ENCODE measurements at places on chromosomes 12 and 14.

DNA sequence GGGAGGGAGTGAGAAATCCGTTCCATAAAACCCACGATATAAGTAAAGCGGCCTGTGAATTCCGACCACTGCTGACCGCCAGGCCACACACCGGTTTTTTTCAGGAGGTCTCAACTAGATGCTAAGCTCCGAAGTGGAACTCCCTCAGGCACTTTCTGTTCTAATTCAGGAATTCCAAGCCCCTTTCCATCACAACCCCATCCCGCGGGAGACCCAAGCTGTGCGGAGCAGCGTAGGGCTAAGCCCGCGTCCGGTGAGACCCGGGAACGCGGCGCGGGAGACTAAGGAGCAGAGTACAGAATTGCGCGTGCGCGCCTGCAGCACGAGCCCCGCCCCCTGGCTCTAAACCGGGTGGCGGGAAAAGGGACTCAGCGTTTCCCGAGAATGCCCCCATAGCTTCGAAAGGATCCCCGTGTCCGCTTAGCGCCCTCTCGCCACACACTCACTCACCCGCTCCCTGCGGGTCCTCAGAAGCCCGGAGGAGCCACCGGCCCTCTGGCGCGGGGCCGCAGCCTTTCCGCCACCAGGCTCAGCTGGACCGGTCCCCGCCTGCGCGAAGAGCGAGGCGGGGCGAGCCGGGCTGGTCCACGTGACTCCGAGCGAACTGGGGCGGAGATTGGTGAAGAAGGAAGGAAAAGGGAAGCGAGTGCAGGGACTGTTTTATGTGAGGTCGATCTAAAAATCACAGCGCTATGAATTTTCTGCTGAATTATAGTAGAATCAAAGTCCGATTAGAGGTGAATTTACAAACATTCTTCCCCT lies at the start of gene TIMELESS:
TIMELESS (minus strand) TSS at position 567 of the 762 bp plus-strand sequence. CDS start 15,256 bp downstream, outside the sequence.
- peak; percentile 77 for DNase-seq

- no peak for DNase-seq
These were observed 905 bp downstream of the ZNF84 start for GRCh38 chr12:133038118-133038709.

DNA sequence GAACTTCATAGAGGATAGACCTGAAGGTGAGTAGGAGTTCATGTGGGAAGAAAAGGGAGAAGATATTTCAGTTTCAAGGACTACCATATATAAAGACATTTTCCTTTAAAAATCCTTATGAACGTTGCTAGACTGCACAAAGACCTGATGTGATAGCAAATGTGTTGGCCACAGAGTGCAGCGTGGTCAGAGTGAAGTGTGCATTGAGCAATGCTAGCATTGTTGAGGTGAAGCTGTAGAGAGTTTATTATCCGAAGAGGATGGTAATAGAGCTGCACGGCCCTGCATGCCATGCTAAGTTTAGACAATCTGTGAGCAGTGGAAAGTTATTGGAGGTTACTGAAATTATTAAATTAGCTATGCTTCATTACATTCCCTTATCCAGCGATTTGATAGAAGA lies 413.0 kb downstream of the CCDC91 start:
- DNase-seq = no peak

DNA sequence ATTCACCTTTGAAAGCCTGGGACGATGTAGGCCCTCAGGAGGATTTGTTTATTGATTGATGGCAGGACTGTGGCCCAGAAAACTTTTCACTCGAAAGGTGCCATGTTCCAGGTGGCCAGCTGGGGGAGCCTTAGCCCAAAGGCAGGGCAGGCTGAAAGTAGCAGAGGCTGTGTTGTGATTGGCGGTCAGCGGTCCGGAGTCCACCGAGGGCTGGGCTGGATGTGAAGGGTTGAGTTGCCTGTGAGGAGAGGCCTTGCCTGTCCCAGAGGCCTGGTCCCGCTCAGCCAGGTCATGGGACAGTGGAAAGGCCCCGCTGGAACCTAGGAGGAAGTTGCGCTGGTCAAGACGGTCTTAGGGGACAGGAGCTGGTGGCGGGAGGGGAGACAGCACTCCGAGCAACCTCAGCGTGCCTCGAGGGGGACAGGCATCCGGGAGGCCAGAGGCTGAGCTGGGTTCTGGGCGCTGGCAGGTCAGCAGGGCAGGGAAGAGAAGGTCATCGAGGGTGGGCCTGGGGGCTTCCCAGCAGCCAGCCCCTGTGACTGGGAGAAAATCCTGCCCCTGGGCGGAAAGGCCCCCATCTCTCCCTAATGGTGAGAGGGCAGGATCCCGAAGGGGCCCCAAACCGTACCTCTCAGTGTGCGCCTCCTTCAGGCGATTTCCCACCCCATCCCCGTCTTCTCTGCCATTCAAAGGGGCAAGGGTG lies 26.3 kb downstream of the CMA1 start:
- peak; percentile 2 for DNase-seq

DNA sequence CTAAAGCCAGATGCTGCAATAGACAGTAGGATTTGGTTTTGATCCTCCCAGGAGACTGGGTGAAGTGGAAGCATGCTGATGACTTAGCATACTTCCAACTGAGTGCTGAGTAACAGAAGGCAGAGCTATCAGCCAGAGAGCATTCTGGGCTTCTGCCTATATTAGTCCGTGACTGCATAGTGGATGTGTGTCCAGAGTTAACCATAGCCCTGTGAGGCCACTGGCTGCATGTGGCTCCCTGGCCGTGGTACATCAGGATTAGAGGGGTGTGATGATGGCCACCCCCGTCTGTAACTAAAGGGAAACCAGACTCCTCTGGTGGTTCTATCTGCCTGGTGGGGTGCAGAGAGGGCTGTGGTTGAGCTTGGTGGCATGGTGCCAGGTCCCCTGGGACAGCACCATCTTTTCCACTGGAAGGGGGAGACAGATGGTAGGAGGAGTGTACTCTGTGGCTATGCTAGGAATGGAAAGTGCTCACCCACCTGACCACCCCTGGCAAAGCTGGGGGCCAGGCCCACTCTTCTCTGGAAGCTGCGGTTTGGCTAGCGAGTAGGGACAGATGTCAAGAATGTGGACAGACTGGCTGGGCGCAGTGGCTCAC lies 27.4 kb downstream of the ABCD4 start:
- DNase-seq = peak; percentile 99

DNA sequence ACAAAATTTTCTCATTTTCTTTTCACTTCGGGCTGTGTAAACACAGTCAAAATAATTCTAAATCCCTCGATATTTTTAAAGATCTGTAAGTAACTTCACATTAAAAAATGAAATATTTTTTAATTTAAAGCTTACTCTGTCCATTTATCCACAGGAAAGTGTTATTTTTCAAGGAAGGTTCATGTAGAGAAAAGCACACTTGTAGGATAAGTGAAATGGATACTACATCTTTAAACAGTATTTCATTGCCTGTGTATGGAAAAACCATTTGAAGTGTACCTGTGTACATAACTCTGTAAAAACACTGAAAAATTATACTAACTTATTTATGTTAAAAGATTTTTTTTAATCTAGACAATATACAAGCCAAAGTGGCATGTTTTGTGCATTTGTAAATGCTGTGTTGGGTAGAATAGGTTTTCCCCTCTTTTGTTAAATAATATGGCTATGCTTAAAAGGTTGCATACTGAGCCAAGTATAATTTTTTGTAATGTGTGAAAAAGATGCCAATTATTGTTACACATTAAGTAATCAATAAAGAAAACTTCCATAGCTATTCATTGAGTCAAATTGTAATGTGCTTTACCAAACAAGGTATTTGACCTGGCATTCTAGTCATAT lies 4.8 kb downstream of the CDKN1B start:
- peak; percentile 78 for DNase-seq

- DNase-seq = no peak
These were observed 29.0 kb downstream of the ADGRD1 start for GRCh38 chr12:130982565-130983225.

- no peak for DNase-seq
These were observed 23.6 kb downstream of the PPFIBP1 start for GRCh38 chr12:27547592-27547991.

- no peak for DNase-seq
These were observed 70.7 kb downstream of the SUSD6 start for GRCh38 chr14:69682136-69682535.

DNA sequence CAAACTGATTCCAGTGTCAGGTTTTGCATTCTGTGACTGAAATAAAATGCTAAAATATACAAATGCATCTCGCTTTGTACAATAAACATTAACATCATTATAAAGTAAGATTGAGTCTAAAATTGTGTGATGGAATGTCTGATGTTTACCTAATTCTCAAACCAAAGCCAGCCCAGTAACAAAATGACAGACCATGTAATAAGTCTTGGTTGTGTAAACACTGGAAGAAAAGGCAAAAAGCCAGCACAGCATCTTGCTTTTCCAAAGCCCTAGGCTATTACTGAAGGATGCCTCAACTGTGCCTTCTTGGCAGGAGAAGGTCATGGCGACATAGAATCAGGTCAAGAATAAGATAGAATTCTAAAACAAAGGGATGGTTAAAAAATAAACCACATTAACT lies 169.6 kb downstream of the EGLN3 start:
- no peak for DNase-seq

DNA sequence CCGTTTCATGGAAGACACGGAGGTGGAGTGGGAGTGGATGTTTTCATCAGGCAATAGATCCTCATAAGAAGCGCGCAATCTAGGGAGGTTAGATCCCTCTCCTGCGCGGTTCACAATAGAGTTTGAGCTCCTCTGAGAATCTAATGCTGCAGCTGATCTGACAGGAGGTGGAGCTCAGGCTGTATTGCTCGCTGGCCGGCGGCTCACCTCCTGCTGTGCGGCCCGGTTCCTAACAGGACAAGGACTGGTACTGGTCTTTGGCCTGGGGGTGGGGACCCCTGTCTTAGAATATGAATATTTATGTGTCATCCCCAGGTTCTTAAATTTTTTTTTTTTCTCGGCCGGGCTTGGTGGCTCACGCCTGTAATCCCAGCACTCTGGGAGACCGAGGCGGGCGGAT lies 36.7 kb downstream of the PRICKLE1 start:
- no peak for DNase-seq

GRCh38 chr14:27012641-27013040 lies 414.8 kb upstream of the NOVA1 start:
- DNase-seq = no peak

- DNase-seq = no peak
These were observed 70.5 kb upstream of the DAAM1 start for GRCh38 chr14:59117754-59118528.

GRCh38 chr14:36495666-36496065 lies 24.4 kb downstream of the NKX2-1 start:
- DNase-seq = no peak

GRCh38 chr14:22786685-22787084 lies 20.2 kb downstream of the OXA1L start:
- DNase-seq = no peak

GRCh38 chr12:131093971-131094830 lies 140.5 kb downstream of the ADGRD1 start:
- DNase-seq = no peak

DNA sequence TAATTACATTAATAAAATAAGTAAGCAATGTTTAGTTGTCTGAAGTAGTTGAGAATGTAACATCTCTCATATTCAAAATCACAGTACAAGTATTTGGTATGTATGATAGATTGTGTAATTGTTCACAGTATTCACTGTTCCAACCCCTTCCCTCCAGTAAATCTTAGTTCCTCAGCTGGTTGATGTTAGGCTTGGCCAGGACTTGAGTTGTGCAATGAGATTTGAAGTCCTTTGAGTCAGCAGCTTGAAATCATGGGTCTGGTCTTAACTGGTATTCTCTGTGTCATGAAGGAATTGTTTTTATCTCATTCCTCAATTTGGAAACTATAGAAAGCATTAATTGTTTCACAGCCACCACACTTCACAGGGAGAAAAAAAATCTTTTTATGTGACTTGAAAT lies 477.1 kb downstream of the FSCB start:
- DNase-seq = no peak

- DNase-seq = no peak
These were observed 280.3 kb downstream of the ADAMTS20 start for GRCh38 chr12:43271659-43272058.

GRCh38 chr14:76958980-76959710 lies 69.4 kb downstream of the IRF2BPL start:
- DNase-seq = no peak

GRCh38 chr12:44904321-44904720 lies 28.2 kb upstream of the NELL2 start:
- no peak for DNase-seq

GRCh38 chr12:103912069-103912468 lies 18.1 kb upstream of the HSP90B1 start:
- no peak for DNase-seq

DNA sequence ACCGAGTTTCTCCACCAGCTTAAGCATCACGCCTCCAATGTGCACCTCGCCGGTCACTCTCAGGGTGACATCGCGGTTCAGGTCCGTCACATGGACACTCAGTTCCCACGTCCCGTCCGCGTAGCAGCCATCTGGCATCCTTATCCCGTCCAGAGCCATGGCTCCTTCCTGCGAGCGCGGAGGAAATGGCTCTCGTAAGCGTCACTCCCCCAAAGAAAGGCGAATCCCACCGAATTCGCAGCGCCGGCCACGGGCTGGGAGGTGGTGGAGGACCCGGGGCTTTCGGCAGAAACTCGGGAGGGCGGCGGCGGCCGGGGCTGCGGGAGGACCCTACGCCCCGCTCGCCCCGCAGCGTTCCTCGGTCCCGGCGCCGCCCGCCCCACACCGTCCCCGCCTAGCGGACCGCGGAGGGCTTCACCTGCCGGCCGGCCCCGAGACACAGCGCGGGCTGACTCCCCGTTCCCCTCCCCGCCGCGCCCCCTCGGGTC lies 396 bp downstream of the FERMT2 start:
- peak; percentile 51 for DNase-seq

GRCh38 chr14:69882116-69882864 lies 3.1 kb downstream of the SMOC1 start:
- no peak for DNase-seq

- DNase-seq = no peak
These were observed 151.6 kb upstream of the ARID2 start for GRCh38 chr12:45577844-45578399.

DNA sequence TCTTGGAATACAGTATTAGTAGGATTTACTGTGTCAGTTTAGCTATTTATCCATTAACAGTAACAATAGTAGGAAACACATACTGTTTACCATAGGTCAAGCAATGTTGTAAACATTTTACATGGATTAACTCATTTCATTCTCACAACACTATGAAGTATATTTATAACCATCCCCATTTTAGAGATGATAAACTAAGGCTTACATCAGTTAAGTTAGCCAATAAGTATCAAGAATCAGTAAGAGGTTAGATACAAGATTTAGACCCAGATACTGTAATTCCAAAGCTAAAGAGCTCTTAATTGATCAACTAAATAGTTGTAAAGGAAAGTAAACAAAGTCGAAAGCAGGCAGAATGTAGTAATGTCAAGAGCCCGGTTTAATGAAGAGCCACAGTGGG lies 1.1 kb downstream of the SYNJ2BP start:
- DNase-seq = no peak

- no peak for DNase-seq
These were observed 132.1 kb downstream of the AACS start for GRCh38 chr12:125197326-125197725.

- DNase-seq = no peak
These were observed 725 bp downstream of the CHPT1 start for GRCh38 chr12:101697930-101698799.

GRCh38 chr12:107362960-107363359 lies 269.6 kb upstream of the CRY1 start:
- no peak for DNase-seq
